ENCODE measurements at places on chromosomes 13 and 19.

DNA sequence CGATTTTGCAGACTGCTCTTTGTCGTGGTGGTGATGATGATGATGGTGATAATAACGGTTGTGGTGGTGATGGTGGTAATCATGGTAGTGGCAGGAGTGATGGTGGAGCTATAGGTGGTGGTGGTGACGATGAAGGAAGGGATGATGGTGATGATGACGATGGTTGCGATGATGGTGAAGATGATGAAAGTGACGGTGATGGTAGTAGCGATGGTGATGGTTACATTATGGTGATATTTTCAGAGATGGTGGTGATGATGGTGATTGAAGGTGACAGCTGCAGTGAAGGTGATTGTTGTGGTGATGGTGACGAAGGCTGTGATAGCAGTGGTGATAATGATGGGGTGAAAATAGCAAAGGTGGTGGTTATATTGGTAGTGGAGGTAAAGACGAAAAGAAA lies 2.1 kb upstream of the ADGRE3 start:
- DNase-seq, result no peak

DNA sequence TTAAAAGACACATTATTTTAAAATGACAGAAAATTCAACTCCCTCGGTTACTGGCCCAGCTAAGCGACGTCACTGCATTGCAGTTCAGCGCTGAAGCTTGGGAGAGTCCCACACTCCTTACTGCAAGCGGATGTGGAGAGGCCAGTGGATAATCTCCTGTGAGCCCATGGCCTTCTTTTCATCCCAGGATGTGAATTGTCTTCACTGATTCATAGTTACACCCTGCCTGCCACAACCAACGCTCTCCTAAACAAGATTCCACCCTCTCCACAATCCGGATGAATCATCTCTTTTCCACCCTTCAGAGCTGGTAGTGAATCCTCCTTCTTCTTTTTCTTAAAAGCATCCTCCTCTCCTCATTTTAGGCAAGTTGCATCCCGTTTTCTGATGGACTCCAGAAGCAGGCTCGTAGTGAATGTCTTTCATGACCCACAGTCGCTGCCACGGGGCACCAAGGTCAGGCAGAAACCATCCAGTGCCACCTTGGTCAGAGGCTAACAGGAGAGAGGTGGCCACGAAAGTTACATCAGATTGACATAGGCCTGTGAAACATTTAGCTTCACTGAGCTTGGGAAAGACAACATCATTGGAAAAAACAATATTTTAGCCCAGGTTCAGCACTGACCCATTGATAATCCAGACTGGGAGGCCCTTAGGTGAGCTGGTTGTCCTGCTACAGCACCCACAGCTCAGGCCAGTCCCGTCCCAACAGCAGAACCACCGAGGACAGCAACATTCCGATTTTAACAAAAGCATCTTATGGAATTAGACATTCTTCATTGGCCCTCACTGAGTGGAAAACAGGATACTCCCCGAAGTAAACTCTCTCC lies 2.0 kb downstream of the GJB2 start:
- no peak for DNase-seq

DNA sequence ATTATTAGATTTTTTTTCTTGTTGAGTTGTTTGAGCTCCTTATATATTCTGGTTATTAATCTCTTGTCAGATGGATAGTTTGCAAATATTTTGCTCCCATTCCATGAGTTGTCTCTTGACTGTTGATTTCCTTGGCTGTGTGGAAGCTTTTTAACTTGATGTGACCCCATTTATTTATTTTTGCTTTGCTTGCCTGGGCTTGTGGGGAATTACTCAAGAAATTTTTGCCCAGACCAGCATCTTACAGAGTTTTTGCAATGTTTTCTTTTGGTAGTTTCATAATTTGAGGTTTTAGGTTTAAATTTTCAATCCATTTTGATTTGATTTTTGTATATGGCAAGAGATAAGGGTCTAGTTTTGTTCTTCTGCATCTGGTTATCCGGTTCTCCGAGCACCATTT lies 124.7 kb downstream of the PCCA start:
- no peak for DNase-seq

DNA sequence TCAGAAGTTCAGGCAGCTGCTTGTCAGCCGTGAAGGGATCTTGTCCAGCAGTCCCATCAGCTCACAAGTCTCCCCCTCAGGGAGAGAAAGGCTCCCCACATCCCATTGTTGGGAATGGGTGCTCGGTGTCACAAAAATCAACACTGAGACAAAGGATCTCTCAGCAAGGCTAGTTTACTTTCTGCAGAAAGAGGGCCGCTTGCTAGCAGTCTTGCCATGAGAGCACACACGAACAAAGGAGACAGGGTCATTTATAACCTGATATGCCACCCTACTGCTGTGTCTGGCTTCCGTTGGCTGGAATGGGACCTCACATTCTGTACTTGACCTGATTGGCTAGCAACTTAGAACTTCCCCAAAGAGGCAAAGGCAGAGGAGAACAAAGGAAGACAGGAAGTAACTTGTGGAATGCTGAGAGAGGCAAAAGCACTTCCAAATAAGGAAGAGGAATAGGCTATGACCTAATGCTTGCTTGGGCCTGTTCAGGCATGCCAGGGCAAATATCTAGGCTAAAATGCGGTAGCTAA lies 8.7 kb upstream of the IGFL3 start:
- no peak for DNase-seq

- DNase-seq, result no peak
Observed at GRCh38 chr19:11106477-11106876, 17.2 kb downstream of the LDLR start.

GRCh38 chr13:83065108-83065507 lies 817.2 kb downstream of the SLITRK1 start:
- DNase-seq, result no peak

- no peak for DNase-seq
Observed at GRCh38 chr19:46975925-46976782, 43.5 kb upstream of the NPAS1 start.

DNA sequence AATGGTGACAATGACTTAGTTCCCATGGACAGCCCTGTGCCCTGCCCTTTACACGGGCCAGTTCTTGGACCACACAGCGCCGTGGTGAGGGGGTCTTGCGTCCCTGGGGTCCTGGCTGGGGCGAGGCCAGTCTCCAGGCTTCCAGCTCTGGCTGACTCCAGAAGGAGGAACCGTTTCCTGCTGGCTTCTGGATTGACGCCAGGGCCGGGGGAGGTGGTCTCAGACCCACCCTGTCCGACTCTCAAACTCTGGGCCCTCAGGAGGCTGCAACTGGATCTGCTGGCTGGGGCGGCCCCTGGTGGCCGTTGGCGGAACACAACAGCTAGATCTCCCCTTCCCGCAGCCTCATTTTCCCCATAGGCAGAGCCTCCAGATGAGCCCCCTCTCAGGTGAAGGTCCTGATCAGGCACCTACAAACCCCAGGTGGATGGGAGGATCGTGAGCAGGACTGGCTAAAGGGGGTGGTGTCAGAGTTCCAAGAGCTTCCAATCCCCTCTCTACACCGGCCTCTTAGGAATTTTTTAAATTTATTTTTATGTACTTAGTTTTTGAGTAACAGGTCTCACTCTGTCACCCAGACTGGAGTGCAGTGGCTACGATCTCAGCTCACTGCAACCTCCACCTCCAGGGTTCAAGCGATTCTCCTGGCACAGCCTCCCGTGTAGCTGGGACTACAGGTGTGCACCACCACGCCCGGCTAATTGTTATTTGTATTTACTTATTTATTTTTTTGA lies 8.0 kb downstream of the CCDC194 start:
- peak; percentile 65 for DNase-seq

- DNase-seq, result no peak
Observed at GRCh38 chr19:56573914-56574313, 6.6 kb downstream of the ZNF470 start.

- DNase-seq, result no peak
Observed at GRCh38 chr13:33193428-33193974, 92.1 kb downstream of the STARD13 start.

DNA sequence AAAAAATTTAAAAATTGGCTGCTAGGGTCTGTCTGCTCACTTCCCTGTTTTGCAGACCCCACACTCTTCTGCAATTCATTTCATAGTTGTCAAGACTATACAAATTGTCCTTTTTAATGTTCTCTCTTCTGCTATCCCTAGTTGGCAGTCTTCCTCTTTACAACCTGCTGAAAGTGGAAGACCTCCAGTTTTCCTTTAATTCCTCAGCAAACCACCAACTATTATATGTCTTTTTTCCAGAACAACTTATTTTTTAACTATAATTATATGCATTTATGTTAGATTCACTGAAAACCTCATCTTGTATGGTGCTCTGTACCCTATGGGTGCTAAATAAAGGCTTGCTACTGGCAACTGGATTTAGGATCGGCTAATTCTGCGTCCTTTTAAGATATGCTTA lies 1.1 kb upstream of the PHF11 start:
- DNase-seq, result no peak

- no peak for DNase-seq
Observed at GRCh38 chr19:3188627-3189596, 3.2 kb downstream of the NCLN start.

DNA sequence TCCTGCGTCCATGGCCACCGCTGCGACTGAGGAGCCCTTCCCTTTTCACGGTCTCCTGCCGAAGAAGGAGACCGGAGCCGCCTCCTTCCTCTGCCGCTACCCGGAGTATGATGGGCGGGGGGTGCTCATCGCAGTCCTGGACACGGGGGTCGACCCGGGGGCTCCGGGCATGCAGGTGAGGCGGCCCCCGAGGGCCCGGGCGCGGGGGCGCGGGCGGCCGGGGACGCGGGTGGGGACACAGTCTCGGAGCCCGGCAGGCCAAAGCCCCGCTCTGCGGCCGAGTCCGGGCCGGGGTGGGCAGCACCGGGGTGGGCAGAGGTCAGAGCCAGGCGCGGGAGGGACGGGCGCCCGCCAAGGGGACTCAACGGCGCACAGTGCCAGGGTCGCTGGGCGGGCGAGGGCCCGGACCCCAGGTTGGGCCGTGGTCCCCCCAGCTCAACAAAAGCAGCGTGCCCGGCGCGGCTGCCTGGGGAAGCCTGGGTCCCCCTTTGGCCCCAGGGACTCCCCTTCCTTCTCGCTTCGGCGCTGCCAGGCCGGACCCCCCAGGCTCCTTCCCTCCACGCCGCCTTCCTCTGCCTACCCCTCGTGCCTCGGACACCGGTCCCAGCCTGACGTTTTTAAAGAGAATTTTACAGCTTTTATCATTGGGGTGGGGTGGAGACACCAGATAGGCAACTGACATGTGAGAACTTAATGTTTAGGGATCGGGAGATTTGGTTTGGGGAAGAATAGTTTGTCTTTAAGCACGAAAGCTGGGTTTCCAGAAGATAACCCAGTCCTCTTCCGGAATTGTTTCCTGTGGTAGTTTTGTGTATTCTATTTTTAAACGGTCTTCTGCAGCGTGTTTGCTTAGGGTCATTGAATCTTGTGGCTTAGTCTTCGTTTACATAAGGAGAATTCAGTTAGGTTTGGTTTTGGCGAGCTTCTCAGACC lies 509 bp downstream of the TPP2 start:
- no peak for DNase-seq

DNA sequence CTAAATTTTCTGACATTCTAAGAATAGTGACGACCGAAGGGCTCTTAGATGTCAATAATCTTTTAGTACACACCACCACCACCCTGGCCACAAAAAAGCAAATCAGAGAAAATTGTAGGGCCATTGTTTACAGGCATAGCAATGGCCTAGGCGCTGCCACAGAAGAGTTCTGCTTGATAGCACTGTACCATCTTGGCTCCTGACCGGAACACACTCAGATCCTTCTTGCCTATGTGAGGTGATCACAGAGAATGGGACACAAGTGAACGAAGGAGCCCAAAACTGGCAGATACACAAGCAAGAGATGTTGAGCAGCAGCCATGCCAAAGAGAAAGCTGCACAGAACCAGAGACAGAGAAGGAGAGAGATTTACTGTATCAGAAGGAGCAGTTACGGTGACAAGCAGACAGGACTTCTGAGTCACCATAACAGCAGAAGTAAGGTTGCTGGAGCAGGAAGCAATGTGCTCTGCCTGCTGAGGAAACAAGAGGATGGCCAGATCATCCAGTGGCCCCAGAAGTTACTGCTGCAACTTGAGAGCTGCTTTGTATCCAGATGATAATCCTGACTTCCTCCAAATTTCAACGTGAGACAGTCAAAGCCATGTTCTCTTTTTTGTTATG lies 105.2 kb downstream of the SLITRK6 start:
- DNase-seq, result no peak

DNA sequence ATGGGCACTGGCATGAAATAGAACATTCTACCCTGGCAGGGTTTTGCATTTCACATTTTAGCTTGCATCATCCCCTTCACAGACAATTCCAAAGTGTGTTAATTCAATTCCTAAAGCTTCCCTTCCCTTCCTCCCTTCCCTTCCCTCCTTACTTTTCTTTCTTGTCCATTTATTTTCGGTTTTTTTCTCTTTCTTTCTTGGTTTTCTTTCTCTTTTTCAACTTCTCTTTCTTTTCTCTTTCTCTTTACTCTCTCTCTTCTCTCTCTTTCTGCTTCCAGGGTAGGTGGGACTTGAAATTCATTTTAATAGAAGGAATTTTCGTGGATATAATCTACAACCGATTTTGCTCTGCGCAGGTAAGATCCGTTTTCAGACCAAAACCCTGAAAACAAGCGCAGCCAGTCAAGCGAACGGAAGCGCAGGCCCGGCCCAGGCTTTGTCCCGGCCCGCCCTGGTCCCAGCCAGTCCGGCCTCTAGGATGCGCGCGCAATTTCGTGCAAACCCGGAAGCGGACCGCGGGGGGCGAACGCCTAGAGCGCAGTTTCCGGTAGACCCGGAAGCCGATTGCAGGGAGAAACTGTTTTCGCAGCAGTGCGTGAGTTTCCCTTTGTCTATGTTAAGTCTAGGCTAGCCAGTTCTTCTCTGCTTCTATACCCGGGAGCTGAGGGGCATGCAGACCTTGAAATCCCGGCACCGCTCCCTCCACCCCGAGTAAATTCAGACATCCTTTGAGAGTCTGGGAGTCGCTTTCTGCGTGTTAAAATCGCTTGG lies at the start of gene ZNF528:
Gene ZNF528 (plus strand): TSS at position 540 of the 771 bp plus-strand sequence. CDS start 4,165 bp downstream, outside the sequence.
- DNase-seq, result peak; percentile 94

DNA sequence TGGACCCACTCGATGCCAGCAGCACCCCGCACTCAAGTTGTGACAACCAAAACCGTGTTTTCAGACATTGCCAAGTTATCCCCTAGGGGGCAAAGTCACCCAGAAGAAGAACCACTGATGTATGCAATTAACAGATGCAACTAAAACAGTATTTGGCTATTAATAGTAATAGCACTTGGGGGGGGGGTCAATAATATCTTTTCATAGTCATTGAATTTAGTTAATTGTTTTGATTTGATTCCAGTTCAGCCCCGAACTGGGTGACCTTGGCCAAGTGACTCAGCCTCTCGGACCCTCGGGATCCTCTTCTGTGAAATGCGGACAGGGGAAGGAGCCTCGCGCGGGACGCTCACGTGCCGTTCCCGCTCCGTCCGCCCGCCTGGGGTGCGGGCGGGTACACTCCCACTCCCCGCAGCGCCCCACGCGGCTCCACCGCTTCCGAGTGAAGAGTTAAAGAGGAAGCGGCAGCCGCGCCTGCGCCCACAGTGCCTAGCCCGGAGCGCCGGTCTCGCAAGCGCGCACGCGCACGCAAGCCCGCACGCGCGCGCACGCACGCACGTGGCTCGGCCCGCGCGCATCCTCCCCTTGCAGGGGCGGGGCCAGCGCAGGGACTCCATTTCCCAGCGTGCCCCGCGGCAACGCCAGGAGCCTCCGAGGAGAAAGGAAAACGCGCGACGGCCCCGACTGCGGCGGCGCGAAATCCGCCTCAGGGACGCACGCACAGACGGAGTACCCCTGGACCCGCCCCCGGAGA lies 435 bp upstream of the DAZAP1 start:
- peak; percentile 99 for DNase-seq

- no peak for DNase-seq
Observed at GRCh38 chr19:49425178-49425577, at the start of gene GFY. Gene GFY, plus strand, starts transcription at chr19:49425388. Its CDS starts 1,043 bp downstream, at chr19:49426431.

Data from stimulated activated CD4-positive, alpha-beta T cell treated with anti-CD3 and anti-CD28 coated beads, TNF-alpha, amount 100 ng/mL, for 24 hours (primary cell).